ENCODE measurements at places on chromosomes 13 and 19.
A peak's percentile ranks its signal among the peaks of the same experiment; 100 is the strongest.

DNA sequence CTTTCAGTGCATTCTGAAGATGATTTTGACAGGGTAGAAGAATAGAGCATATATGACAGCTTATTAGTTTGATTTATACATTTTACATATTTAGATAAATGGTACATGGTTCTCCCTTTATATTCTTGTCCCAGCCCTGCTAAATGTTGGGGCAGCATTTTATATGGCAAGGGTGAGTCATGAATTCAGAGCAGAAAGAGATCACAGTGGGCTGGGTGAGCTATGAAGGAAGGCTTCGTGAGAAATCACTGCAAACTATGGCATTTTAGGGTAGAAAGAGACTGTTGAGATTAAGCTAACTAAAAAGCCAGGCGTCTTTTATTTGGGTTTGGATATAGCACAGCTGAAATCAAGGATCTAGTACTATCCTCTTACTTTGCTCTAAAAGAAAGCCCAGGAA lies 23.9 kb upstream of the METTL21C start:
- DNase-seq: no peak

DNA sequence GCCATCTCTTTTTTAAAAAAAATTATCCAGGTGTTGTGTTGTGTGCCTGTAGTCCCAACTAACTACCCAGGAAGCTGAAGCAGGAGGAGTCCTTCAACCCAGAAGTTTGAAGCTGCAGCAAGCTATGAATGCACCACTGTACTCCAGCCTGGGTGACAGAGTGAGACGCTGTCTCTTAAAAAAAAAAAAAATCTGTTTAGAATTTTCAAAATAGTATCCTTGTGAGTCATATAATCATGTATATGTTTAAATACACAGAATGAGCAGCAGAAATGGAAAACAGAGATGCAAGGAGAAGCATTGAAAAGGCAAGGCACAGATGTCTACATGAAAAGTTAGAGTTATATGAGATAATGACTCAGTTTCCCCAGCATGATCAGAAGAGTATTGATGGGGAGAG lies 31.2 kb downstream of the SYDE1 start:
- no peak for DNase-seq

DNA sequence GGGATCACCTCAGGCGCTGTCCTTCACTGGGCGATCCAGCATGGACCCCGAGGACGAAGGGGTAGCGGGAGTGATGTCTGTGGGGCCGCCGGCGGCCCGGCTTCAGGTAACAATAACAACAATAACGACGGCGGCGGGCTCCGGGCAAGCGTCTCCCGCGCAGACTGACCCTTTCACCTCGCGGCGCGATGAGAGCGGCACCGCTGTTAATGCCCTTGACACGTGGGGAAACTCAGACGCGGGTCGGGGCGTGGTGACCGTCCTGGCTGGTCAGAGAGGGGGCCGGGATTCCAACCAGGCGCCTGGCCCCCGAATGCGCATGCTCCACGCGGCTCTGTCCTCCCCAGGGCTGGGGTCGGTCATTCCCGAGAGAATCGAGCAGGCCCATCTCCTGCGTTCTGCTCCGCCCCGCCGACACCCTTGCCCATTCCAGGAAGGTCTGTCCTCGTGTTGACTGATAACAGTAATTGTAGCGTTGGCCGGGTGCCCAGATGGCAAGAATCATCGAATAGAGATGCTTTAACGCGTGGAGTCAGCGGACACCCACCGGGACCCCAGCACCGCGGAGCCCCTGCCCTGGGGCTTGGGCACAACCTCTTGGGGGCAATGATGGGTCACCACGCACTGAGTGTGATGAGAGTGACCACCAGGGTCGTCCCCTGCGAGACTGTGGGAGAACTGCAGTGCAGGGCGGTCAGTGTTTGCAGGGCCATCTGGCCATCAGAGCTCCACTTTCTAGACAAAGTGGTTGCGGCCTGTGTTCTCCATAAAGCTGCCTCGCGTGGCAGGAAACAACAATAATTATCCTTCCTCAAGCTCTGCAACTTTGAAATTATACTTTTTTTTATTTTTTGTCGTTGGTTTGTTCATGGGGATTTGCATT lies 528 bp downstream of the ZNF8 start:
- DNase-seq: peak; percentile 18

GRCh38 chr19:38434549-38435051 lies 1.1 kb downstream of the RYR1 start:
- DNase-seq: no peak

GRCh38 chr19:40088299-40089047 lies 2.3 kb downstream of the ZNF780A start:
- DNase-seq: no peak

- no peak for DNase-seq
Measured at GRCh38 chr19:35533822-35534392, 651 bp downstream of the GAPDHS start.

- no peak for DNase-seq
Measured at GRCh38 chr13:112962396-112962795, 6.6 kb upstream of the MCF2L start.

- DNase-seq: no peak
Measured at GRCh38 chr19:30049846-30050667, 108.0 kb downstream of the URI1 start.

- no peak for DNase-seq
Measured at GRCh38 chr13:90947976-90948375, 399.5 kb upstream of the MIR17HG start.

DNA sequence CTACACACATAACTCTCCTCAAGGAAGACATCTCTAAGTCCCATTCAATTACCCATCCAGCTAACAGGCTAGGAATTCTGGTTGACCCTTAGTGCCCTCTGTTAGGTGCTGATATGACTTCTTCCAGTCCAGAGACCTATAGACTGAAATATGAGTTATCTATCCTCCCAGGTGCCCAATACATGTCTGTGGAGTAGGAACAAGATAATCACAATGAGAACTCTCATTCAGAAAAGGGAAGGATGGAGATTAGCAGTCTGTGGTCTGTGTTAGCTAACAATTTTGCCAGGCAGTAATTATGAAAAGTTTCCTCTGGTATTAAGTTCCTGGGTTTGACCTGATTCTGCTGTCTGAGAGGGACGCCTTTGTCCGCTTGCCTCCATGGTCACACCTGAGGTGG lies 44.2 kb upstream of the SLAIN1 start:
- no peak for DNase-seq

DNA sequence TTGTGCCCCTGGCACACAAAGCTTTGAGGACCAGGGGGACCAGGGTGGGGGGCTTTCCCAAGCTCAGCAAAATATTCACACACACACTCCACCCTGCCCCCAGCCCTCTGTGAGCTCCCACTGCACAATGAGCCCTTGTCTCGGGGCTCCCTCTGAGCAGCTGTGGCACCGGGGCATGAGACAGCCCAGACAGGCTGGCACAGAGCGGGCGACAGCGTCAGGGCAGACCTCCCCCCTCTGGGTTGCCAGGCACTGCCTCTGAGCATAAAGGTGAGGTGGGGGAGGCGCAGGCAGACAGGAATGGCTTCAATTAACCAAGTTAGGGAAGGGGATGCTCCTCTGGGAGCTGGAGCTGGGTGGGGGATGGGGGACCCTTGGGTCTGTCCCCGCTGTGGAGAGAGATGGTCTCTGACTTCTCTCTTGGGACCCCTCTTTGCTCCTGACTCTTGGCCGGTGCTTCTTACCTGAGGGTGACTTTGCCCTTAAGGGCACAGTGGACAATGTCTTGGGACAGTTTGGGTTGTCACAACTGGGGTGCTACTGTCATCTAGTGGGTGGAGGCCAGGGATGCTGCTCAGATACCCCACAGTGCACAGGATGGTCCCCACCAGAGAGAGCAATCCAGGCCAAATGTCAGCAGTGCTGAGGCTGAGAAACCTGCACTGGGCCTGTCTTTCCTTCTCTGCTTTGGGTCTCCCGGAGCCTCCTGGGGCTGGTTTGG lies 30.3 kb downstream of the LYL1 start:
- no peak for DNase-seq

DNA sequence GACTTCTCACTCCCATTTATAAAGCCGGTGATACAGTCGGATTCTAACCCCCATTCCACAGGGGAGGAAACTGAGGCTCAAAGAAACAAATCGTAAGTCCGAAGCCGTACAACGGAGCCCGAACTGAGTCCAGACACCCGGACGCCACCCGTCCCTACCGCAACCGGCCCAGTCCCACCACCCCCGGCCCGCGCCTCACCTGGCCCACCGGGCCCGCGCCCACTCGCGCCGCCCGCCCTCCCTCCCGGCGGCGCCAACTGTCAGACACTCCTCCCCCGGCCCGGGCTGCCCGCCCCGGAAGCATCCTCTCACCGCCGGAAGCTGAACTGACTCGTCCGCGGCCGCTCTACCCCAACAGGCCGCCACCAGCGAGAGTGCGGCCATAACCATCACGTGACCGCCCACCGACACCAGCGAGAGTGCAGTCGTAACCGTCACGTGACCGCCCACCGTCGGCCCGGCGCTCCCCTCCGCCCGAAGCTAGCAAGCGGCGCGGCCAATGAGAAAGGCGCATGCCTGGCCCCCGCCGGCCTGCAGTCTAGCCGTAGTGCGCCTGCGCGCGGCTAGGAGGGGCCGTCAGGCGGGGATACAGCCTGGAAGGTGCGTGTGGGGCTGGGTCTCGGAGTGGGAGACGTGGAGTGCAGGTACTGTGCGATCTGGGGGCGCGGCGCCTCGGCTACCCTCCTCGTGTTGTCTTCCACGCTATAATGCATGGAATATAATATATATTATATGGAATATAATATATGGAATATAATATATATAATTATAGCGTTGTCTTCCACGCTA lies at the start of the genes C19orf47 and PLD3:
C19orf47 (minus strand) TSS at position 273 of the 789 bp plus-strand sequence. CDS start 6,540 bp downstream, outside the sequence.
PLD3 (plus strand) TSS at position 571 of the 789 bp plus-strand sequence. CDS start 17,789 bp downstream, outside the sequence.
- peak; percentile 96 for DNase-seq

GRCh38 chr19:2127758-2128157 lies 23.6 kb downstream of the AP3D1 start:
- DNase-seq: no peak

DNA sequence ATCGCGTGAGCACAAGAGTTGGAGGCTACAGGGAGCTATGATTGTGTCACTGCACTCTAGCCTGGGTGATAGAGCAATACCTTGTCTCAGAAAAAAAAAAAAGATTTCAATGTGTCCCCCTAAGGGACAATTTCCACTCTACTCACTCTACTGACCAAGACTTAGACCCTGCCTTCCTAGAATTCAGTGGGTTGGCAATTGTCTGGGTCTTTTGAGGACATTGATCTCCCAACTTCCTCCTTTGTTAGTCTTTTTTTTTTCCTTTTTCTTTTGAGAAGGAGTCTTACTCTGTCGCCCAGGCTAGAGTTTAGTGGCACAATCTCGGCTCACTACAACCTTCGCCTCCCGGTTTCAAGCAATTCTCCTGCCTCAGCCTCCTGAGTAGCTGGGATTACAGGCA lies 2.2 kb downstream of the SPTBN4 start:
- no peak for DNase-seq

DNA sequence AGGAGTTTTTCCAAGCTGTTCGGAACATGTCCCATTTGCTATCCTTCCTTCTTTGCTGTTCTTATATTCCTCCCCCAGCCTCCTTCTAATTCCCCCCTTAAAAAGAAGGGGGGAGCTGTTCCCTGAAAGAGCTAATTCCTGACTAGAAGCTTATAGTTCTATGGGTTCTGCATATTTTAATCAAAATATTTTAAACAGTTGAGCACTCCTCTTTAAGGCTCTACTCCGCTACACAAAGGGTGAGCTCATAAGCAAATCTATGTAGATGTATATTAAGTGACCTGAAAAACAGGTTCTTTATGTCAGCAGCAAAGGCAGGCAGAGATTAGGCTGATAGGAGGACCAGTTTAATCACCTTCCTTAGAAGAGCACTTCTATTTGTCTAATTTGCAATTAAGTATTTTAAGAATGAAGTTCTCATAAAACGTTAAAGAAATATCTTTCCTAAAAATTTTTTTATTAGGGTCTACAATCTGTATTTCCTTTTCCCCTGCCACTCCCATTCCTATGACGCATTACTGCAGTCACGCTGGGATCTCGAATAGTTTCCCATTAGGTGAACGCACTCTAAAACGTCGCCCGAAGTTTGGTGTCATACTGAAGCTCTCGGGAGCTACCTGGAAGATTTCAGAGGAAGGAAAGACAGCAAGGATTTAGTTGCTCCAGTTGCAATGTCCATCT lies 5.2 kb downstream of the EFNB2 start:
- DNase-seq: no peak

GRCh38 chr13:44451126-44451525 lies 77.5 kb downstream of the SERP2 start:
- DNase-seq: no peak

GRCh38 chr13:75581874-75582640 lies 32.5 kb downstream of the UCHL3 start:
- DNase-seq: no peak

DNA sequence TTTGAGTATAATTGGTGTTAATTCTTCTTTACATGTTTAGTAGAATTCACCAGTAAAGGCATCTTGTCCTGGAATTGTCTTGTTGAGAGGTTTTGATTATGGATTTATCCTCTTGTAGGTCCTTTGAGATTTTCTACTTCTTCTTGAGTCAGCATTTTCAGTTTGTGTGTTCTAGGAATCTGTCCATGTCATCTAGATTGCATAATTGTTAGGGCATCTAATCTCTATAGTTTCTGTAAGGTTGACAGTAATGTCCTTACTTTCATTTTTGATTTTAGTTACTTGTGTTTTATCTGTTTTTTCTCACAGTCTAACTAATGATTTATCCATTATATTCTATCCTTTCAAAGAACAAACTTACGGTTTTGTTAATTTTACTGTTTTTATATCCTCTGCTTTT lies 492.0 kb downstream of the FGF9 start:
- no peak for DNase-seq

GRCh38 chr19:50046649-50047503 lies 21.1 kb downstream of the ZNF473 start:
- peak; percentile 61 for DNase-seq

DNA sequence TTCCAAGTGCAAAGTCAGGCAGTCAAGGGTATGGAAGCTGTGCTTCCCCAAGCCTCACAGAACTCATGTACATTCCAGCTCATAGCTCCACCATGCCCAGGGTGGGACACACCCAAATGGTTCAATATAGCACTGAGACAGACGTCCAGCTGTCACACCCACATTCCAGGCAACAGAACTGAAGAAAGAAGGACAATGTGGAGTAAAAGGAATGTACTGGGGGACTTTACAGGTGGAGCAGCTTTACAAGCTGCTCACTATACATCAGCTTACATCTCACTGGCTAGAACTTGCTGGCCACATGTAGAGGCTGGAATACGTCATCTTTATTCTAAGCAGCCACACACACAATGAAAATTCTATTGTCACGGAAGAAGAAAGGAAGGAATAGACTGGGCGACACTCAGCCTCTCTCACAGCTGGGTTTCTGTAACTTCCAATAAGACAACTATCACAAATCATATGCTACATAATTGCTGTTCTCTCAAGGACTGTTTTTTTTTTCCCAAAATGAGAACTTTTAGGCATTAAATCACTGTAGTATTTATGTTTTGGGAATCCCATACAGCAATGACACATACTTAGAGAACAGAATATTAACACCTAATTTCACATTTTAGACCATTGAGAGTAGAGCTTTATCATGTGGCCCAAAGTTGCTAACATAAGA lies 86.1 kb downstream of the KLF12 start:
- DNase-seq: no peak
